ENCODE measurements at places on chromosomes 12 and 14.

DNA sequence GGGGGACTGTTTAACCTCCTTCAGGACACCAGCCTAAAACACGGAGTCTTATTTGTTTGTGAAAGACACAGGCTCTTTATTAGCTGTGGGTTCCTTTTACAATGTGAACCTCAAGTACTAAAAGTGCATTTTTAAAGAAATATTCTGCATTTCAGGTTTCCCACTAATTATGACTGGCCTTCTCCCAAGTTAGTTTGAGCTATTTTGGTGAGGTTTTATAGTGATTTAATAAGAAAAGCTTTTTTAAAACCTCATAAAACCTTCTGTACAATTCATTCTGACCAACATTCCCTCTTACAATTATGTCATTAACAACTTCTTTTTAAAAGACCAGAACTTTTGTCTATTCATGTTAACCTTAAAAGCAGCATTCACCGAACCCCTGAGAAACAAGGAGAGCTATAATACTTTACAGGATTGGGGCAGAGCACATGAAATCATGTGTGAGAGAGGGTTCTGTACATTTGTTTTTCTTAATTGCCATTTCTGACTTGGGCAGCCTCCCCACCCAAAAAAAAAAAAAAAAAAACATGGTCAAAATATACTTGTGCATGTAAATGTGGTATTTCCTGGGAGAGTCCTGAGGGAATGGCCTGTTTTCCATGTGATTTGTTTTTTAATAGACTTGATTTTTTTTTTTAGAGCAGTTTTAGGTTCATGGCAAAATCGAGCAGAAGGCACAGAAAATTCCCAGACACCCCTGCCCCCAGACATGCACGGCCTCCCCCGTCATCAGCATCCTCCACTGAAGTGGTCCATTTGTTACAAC, 169.5 kb downstream of the CHST11 start:
- no peak for DNase-seq

DNA sequence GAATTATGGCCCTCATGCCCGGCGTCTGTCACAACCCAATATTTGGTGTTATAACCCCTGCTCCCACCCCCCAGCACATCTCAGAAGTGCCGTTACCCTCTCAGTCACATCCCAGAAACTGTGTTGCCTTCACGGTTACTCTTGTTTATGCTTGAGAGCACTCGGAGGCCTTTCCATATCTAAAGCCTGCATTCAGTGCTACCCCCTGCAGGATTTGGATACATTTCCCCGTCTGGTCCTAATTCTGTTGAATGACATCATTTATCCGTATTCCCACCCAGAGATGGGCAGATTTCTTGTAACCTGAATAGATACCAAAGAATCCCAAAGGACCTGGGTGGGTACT, 19.1 kb upstream of the FOS start:
- no peak for DNase-seq

DNA sequence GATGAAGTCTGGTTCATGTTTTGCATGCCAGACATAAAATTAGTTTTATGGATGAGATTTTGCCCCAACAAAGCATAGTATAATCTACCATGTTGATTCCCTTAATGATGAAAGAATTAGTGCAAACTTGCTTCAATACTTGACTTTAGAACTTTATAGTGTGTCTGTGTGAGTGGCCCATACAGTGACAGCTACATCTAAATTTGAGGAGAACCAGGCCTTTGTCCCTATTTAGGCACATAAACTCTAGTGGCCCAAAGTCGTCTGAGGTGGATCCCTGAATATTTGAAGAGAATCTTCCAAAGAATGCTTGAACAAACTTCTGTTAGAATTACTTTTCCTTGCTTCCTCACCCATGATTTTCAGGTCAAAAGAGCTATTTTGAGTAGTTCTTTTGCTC, 70.4 kb downstream of the POLR3B start:
- no peak for DNase-seq

DNA sequence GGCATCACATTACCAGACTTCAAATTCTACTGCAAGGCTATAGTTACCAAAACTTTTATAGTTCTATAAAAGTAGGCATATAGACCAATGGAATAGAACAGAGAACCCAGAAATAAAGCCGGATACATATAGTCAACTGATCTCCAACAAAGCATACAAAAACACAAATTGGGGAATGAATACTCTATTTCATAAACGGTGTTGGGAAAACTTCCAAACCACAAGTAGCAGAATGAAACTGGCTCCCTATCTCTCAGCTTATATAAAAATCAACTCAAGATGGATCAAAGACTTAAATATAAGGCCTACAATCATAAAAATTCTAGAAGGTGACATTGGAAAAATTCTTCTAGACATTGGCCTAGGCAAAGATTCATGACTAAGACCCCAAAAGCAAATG, 187.9 kb upstream of the PLXNC1 start:
- DNase-seq: no peak

- no peak for DNase-seq
Observed at GRCh38 chr14:80996049-80996901, 40.9 kb downstream of the TSHR start.

DNA sequence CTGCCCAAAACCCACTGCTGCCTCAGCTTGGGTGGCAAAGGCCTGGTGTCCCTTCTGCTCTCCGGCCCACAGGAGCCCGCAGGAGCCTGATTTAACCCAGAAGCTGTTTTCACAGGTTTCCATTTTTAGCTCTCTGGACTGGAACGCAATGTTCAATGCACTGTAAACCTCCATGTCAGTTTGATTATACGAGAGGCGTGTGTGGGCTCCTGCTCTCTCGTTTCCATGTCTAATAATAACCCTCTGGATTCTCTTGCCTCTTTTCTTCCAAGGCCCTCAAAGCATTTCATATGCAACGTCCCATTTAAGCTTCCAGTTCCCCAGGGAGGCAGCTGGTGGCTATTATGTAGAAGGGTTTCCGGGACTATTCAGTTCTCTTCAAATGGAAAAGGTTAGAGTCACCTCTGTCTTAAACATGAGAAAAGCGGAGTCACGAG, 161.1 kb downstream of the SUDS3 start:
- DNase-seq: peak; percentile 69

GRCh38 chr12:26614011-26614616, 218.9 kb downstream of the ITPR2 start:
- peak; percentile 39 for DNase-seq

DNA sequence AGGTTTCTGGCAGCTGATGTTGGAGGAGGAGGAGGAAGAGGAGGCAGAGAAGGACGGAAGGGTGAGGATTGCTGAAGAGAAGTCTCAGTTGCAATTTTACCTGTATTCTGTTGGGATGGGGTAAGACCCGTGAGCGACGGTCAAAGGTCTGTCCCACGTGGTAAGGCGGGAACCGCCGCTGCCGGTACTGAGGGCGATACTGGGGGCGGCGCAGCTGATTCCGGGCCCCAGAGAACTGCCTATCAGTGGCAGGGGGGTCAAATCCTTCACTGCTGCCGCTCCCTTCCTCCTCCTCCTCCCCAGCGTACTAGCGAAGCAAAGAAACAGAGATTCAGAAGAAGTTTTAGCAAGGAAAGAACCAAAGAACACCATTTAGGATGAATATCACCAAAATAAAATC, 13.3 kb downstream of the YBX3 start:
- DNase-seq: peak; percentile 27

DNA sequence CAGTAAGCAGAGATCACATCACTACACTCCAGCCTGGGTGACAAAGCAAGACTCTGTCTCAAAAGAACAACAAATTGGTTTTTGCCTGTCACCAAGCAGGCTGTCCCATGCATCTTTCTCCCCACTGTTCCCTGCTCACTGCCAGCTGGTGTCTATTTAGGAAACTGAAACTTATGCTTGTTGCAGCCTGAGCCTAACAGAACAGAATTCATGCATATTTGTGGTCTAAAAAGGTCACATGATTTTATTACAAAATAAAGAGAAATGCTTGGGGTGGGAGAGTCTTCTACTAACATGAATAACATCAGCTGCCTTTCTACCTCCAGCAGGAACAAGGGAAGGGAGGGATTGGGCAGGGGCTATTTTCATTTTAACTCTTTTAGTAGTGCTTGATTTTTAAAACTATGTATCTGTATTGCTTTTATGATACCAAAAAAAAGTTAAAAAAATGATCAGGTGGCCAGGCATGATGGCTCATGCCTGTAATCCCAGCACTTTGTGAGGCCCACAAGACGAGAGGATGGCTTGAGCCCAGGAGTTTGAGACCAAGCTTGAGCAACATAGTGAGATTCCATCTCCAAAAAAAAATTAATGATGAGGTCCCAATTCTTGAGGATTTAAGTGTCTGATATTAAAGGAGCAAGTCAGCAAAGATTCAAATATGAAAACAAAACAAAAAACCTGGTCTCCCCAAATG, 923 bp downstream of the STAT2 start:
- no peak for DNase-seq

DNA sequence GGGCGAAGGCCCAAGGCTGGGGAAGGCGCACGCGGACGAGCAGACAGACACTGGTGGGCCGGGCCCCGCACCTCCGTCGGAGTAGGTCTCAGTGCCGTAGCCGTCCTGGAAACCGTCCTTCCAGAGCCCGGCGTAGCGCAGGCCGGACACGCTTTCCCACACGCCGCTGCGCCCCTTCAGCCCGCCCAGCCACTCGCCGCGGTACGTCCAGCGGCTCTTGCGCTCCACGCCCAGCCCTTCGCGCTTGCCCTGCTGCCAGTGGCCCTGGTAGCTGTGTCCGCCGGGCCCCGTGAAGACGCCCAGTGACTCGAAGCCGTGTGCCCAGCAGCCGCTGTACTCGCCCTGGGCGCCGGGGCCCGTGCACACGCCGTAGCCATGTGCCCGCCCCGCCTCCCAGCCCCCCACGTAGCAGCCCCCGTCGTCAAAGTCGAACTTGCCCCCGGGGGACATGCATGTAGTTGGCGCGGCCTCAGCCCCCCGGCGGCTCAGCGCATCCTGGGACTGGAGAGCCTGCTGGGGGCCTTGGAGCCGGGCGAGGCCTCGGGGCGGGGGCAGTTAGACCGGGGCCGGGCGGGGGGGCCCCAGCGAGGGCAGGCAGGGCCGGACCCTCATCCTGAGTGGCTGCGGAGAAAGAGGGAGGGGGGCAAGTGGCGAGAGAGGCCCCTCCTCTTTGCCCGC, 1.4 kb downstream of the JPH4 start:
- DNase-seq: no peak

DNA sequence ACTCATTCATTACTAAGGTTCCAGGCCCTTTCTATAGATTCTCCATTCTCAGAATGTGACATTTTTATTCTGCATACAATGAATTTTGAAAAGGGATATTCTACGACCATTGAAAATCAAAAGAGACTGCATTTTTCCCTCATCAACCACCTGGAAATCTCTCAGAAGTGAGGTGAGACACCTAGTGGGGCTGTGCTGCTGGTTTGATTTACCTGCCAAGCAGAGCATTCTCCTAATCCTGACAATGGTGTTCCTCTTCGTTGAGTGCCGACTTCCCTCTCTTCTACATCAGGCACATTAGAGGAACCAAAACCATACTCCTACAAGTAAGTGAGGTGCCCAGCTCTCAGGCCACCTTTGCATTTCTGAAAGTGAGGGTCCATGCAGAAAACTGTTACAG, 14.9 kb downstream of the CKB start:
- DNase-seq: no peak

DNA sequence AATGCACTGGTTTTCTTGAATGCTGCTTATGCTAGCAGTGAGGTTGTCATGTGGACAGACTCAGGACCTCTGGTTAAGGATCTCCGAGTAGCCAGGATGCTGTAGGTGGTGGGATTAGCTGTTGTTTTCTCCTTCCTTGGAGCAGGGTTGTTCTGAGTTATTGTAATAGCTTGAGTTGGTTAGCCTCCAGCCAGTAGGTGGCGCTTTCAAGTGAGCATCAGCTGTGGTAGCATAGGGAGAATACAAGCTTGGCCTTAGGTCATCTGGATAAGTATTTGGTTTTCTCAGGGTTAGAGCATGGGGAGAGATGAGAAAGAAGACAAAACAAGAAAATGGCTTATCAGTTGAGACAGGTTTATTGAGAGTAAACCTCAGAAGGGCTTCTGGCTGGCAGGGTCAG, 299.7 kb upstream of the FBXO33 start:
- no peak for DNase-seq

DNA sequence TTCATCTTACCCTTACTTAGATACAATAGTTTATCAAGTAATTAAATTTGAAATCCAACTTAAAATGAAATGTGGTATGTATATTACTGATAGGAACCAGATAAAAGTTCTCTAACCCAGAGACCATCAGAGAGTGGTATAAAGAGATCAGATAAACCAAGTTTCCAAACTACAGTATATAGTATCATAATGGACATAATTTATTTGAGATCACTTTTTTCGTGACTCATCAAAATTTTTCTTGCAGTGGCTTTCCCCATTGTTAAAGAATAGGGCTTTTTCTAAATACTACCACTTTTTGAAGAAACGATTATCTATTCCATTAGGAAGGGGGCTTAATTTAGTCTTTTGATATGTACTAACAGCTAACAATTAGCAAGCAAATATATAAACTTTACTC, 15.2 kb upstream of the HSPA2 start:
- DNase-seq: no peak

DNA sequence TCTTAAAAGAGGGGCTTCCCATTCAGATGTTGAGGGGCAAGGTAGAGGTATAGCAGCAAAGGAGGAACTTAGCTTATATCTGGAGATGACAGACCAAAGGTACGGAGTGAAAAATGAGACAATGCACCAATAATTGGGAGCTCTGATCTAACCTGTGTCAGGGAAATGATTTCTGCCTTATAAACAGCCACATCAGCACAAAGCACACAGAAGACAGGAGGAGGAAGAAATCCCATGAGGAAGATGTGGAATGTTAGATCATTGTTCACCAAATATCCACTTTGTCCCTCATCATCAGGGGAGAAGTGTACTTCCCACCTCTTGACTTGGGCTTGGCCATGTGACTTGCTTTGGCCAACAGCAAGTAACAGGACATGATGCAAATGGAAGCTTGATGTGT, 93.7 kb upstream of the WSCD2 start:
- DNase-seq: no peak

GRCh38 chr12:82688035-82688501, 1.4 kb downstream of the TMTC2 start:
- DNase-seq: no peak

All from left ventricle myocardium superior (tissue), 1 donor.